NCI-H82 (cell line): ENCODE measurements at places on chromosomes 6 and 20.

DNA sequence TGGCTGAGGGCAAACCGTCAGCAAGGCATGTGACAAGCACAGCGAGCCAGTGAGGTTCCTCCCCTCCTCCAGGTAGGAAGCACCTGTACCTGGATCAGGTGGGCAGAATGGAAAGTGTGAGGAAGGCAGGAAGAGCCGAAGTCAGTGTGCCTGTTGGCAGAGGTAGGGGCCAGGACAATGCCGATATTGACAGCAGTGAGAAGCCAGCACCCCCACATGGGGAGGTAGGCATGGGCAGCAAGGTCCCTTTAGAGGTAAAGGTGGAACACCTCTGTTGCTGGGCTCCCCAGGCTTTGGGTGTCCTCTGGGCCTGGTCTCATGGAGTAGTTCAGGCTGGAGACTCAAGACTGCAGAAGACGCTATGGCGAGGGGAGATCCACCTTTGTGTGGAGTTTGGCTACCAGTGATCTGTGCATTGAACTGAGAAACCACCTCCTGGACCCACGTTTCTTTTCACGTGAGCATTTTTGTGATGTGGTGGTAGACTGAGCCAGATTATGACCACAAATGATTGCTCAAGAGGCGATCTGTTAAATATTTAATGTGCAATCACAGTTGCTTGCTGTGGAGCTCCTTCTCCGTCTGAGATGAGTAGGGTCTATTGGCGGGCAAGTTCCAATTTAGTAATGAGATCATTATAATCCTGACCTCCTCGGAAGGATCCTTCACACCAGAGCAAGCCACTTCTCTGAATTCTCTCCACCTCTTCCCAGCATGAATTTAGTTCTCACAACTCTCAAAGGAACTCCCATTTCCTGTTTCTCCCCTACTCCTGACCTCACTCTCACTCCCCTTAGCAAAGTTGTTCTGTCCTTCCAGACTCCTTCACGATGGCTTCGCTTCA is 174.8 kb downstream of the CDH26 start:
- no peak for DNase-seq

- DNase-seq, result no peak
Observed at GRCh38 chr6:46199387-46199786, 28.6 kb upstream of the ENPP5 start.

- peak; percentile 75 for DNase-seq
Observed at GRCh38 chr6:160792708-160793107, 90.7 kb downstream of the PLG start.

DNA sequence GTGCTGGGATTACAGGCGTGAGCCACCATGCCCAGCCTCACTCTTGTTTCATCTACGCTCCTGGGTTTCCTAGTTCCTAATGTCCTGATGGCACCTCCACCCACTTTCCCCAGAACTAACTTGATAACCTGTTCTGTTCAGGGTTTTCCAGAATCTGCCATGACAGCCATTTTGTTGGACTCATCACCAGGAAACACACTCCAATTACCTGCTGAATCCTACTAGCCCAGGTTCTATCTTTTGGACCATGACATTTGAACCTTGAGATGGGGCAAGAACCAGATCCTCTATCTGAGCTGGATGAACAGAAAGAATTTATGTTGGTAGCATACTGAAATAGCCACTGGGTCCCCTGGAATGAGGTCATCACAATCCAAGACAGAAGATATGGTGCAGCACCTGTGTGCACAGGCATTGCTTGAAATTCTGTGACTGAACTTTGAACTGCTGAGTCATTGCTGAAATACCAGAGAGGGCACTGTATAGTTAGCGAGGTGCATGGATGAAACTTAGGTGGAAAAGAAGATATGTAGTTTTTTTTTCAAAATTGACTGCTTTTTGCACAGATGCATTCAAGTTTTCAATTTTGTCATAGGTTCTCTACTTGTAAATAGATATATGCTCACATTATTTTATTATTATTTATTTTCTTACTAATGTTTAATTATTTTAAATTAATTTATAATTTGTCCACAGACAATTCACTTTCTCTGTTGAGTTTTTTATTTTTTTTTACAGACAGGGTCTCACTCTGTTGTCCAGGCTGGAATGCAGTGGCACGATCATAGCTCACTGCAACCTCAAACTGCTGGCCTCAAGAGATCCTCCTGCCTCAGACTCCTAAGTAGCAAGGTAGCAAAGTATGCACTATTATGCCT is 42.8 kb upstream of the TASP1 start:
- no peak for DNase-seq

DNA sequence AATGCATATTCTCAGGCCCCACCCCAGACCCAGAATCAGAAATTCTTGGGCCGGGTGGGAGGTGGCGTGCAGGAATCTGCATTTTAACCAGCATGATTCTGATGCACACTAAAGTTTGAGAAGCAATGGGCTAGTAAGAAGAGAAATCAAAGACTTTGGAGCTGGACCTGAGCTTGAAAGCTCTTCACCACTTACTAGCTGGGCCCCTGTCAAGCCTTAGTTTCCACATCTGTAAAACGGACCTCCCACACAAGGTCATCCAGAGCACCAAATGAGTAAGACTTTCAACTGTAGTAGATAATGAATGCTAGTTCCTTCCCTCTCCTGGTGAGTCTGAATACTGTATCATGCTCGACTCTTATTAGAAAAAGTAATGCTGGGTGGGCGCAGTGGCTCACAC is 87.0 kb downstream of the TBC1D7 start:
- DNase-seq, result no peak

- no peak for DNase-seq
Observed at GRCh38 chr20:1664911-1665310, 7.3 kb upstream of the SIRPG start.

DNA sequence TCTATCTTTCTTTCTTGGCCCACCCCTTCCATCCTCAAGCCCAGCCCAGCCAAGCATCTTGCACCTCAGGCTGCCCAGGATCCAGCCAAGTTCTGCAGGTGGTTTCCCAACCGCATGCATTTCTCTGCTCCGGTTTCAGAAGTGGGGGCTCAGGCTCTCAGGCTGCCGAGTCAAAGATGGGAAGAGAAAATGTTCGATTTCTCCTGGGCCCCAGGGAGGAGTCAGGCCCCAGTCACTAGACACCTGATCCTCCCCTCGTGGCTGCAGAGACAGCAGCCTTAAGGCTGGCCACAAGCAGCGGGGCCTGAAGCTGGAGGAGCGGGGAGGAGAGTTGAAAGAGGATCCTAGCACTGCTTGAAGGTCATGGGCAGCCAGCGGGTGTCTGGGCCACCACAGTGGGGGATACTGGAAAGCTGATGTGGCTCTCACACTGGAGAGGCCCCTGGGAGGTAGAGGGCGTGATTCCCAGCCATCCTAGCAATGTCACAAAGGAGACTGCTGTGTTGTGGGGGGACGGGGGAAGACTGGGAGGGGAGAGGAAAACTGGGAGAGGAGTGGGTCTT is 42.2 kb upstream of the ZFAND3 start:
- no peak for DNase-seq

- peak; percentile 17 for DNase-seq
Observed at GRCh38 chr6:137111296-137112066, 62.0 kb downstream of the IL22RA2 start.

- no peak for DNase-seq
Observed at GRCh38 chr6:158441716-158442215, 118.1 kb upstream of the TMEM181 start.

DNA sequence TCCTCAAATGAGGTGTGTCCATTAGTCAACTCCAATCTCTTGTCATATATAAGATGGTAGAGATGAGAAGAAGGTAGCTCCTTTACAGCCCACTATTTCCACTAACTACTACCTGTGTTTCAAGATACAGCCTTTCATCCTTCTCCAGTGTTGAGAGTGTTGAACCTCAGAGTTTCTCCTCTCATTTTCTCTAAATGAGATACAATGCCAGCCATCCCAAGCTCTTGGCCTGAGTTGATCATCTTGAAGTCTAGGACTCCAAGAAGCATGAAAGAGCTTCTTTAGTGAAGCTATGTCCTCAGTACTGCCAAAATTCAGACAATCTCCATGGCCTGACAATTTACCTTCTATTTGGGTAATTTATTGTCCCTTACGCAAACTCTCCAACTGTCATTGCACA is 548 bp upstream of the HLA-DRA start:
- DNase-seq, result no peak
